AG20443 (cell line): ENCODE measurements at places on chromosomes 3 and 15.
A peak's percentile ranks its signal among the peaks of the same experiment; 100 is the strongest.

DNA sequence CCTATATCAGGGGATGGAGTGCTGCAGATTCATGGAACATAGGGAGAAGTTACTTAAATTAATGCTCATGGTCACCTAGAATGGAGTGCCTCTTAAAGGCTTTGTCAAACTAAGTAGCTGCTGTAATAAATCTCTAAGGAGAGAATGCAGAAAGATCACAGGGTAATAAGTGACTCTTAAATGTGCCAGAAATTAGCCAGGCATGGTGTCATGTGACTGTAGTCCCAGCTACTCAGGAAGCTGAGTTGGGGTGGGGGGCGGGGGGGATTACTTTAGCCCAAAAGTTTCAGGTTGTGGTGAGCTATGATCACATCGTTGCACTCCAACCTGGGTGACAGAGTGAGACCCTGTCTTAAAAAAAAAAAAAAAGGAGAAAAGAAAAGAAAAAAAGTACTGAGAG, 90.9 kb upstream of the ASB14 start:
- DNase-seq: no peak

DNA sequence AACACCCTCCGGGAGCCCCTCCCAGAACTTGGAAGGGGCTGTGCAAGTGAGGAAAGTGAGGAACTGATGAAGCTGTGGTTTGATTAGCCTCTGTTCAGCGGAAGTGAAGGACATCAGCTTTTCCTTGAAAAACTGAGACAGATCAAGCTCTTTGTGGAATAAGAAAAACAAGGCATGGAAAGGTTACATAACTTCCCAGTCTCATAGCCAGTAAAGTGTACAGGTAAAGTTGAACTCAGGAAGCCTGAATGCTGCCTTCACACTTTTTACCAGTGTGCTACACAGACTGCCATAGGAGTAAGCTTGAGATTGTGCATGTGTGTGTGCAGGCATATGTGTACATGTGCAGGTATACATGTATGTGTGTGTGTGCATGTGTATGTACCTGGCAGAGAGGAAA, 293.2 kb downstream of the FGF12 start:
- no peak for DNase-seq

DNA sequence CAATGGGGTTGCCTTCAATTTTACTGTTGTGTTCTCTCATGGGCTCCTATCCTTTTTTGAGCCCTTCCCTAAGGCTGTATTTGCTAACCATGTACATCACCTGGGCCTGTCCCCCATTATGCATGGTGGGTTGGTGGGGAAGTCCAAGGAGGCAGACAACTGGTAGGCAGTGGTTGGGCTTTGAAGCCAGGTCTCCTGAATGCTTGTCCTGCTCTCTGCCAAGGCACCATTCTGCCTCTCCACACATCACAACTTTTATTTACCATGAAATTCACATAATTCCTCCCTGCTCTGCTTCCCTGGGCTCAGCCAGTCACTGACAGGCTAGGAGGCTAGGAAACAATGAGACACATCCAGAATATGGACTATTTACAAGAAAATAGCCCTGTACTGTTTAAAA, 41.0 kb upstream of the COPB2 start:
- DNase-seq: no peak

DNA sequence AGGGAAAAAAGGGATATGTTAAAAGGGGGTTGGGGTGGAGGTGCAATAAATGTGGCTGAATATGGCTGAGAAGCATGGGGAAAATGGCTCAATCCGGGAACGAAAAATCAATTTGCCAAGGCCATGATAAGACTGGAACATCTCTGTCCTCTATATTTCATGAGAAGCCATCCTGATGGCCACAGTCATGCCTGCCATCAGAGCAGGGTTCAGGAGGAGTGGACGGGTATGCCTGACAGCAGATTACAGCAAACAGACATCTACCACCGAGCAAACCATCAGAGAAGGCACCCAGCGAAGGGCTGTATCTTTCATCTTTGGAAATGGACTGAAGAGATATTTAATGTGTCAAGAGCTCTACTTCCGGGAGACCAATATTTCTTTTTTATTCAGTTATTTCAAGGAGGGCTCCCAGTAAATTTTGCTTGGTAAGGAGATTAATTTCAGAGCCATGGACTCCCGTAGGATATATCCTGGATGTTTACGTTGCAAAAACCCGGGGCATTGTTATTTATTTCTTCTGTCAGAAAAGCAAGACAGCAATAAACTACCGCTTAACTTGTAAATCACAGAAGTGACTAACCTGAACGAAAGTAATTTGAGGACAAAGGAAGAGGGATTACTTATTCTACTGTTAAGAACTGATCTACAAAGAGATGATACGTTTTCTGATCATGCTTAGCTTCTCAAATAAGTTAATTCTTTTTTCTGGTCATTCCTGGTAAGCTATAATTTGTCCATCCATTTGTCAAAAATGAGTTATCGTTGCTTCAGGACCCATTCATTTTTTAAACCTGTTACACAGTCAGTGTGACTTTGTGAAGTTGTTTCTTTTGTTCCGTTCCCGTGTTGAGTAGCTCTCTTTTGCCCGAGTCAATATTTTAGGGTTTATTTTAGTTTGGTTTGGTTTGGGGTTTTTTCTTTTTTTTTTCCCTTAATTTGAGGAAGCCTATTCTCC, 80.6 kb upstream of the CHD2 start:
- DNase-seq: no peak

DNA sequence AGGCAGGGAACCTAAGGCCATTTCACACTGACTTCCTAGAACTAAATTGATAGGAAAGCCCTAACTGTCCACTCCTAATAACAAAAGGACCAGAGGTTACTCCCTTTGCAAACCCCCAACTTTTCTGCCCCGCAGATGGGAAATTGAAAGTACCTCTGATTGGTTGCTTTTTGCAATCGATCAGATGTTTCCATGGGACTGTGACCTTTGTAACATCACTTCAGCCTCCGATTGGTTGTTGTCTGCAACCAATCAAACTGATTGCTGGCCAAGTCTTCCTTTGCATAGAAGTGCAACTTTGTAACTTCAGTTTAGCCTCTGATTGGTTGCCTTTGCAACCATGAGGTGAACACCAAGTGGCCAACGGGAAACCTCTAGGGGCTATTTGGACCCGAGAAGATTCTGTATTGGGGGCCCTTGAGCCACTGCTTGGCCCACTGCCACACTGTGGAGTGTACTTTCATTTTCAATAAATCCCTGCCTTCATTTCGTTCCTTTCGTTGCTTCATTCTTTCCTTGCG, 11.3 kb upstream of the KNL1 start:
- no peak for DNase-seq

- no peak for DNase-seq
These were observed 81.2 kb upstream of the CDV3 start for GRCh38 chr3:133492159-133492741.

GRCh38 chr3:40057786-40058185, 248.4 kb downstream of the MYRIP start:
- DNase-seq: no peak

DNA sequence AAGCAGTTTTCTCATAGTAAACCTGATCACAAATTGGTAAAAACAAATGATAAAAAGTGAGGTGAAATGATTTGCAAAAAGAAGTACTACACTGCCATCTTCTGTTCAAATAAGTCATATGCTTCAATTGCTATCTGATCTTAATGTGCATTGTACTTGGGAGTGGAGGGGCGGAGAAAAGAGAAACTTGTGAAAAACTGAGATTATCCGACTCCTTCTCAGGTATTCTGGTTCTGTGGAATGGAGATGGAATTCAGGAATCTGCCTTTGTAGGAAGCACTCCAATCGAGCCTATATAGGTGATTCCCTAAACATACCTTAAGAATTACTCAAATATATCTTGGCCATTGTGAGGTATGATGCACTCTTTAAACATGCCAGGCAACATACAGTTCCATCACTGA, 180.6 kb downstream of the CHL1 start:
- DNase-seq: no peak

DNA sequence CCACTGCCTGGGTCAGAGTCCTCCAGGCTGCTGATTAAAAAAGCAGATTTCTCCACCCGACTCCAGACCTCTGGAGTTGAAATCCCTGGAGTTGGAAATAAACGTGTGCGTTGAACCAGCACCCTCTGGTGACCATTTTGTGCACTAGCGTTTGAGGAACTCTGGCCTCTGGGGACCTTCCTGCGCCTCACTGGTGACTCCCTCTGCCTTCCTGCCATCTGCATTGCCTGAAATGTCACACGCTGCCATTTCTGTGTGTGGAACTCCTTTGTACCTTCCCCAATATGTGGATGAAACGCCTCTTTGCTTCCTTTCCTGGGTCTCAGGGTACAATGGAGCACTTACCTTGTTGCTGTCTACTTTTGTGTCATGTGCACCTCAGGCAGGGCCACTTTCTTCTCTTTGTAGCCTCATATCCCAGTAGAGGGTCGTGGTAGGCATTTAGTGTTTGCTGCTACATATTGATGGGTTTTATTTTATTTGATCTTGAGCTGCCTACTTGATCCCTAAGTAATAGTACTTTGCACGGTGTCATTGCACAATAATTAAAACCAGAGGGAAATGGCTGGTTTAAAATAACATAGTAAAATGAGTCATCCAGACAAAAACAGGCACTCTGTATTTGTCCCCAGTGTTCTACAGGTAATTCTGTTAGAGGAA, 56.8 kb downstream of the GPR171 start:
- DNase-seq: peak; percentile 82

GRCh38 chr3:144516026-144516425, 544.4 kb downstream of the DIPK2A start:
- no peak for DNase-seq

GRCh38 chr3:186411994-186412393, 50.0 kb upstream of the DGKG start:
- DNase-seq: no peak

DNA sequence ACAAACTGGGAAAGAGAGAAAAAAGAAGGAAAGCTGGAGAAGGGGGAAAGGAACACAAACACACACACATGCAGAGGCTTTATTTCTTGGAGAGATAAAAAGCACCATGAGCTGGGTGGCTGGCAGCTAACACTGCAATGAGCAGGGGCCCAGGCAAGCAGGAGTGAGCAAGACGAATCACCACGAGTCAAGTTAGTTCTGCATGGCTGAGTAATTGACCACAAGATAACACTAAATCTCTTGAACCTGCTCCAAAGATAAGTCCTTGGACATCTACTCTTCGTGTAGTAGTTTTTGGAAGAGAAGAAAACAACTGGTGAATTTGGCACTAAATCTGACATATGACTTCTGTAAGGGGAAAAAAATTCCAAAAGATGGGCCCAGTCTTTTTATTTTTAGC, 100.9 kb downstream of the MYO5A start:
- peak; percentile 57 for DNase-seq

DNA sequence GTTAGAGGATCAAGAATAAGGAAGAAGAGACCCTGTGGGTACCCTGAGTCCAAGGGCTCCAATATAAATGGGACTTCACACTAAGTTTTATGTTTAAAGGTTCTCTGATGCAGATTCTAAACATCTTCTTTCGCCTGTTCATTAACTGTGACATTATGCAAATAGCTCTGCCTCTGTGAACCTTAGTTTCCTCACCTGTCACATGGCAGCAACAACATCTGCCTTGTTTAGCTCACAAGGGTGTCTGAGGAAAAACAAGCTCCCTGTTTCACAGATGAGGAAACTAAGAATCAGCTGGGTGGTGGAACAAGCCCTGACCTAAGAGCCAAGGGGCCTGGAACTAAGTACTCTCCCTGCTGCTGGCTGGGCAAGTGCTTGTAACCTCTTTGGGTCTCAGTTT, 40.8 kb downstream of the GOLGA6L1 start:
- no peak for DNase-seq

GRCh38 chr3:1381647-1382036, 288.8 kb downstream of the CNTN6 start:
- no peak for DNase-seq

DNA sequence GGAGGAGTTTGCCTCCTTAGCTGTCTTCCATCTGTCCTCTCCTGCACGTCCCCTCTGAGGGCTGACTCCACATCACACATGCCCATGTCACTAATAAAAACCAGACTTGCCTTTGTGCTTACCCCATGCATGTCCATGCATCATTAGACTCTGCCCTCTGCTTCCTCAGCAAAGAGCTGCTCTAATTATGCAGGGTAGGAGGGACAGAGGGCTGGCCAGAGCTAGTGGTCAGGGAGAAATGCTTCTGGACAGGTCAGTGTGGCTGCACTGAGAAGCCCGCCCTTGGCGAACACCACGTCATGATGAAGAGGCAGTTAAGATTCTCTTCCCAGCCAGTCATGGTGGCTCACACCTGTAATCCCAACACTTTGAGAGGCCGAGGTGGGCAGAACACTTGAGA, 8.9 kb downstream of the CA12 start:
- DNase-seq: peak; percentile 68

- no peak for DNase-seq
These were observed 220.0 kb downstream of the SV2B start for GRCh38 chr15:91320101-91320500.

- DNase-seq: no peak
These were observed 3.8 kb upstream of the CRYBG3 start for GRCh38 chr3:97817965-97818364.

GRCh38 chr15:79474252-79474651, 42.1 kb downstream of the MINAR1 start:
- DNase-seq: peak; percentile 41

DNA sequence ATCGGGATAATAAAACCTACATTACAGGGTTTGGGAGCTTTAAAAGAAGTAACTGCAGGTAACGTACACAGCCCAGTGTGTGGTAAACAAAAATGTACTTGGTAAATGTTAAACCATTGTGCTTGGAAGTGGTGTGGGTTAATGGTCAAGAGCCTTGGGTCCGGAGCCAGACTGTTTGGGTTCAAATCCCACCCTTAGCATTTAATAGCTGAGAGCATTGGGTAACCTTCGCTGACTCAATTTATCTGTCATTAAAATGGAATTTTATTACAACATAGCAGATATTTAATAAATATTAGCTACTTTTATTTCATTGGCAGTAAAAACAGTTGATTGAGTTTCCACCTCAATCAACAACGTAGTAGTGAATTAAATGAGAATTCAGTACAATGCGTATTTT, 1.5 kb downstream of the FSTL1 start:
- DNase-seq: peak; percentile 39

GRCh38 chr15:67089217-67090193, 24.1 kb downstream of the SMAD3 start:
- DNase-seq: no peak

DNA sequence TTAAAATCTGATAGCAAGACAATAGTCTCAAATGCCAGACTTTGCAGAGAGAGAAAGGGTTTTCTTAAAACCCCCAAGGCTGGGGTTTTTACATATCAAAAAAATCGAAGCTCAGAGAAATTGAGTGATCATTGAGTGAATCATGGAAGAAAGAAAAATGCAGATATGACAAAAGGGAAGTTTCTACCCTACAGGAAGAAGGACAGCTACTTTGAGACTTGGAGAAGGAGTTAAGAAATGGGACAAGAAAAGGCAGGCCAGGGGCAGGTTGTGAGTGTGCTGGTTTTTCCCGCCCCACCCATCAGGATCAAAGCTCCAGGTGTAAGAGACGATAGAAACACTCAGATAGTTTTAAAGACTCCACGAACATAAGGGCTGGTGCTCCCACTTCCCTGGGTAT, 18.6 kb downstream of the TMEM158 start:
- DNase-seq: no peak

GRCh38 chr3:31096661-31097395, 202.4 kb upstream of the GADL1 start:
- no peak for DNase-seq
